ENCODE measurements at places on chromosomes 5 and 9.

- DNase-seq: no peak
Measured at GRCh38 chr9:135898634-135899407, 8.5 kb downstream of the CAMSAP1 start.

DNA sequence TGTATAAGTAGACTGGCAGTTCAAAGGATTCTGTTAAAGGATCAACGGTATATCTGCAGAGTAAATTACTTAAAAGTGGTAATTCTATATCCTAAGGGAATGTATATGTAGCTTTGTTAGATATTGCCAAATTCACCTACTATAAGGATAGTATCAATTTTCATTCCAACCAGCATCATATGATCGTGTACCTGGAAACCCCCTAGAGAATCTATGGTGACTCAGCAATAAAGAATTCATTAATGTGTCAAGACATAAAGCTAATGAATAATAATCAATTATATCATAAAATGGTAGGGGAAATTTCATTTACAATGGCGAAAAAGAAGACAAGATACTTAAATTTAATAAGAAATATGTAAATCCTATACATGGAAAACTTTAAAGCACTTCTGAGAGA, 234.1 kb upstream of the ACTBL2 start:
- DNase-seq: no peak

DNA sequence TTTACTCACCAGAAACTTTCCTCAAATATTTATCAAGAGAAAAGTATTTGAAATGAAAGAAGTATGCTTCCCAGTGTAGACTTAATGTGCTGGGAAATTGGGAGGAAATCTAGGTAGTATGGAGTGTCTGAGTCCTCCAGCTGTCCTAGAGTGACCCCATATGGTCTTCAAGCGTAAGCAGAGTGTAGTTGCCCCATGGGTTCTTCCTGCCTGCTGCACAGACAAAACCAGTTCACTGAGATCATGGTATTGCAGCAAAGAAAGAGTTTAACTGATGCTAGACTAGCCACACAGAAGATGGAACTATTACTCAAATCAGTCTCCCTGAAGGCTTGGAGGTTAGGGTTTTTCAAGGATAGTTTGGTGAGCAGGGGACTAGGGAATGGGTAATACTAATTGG, 114.9 kb upstream of the PRLR start:
- DNase-seq: no peak

- DNase-seq: no peak
Measured at GRCh38 chr9:131727795-131728545, 11.9 kb downstream of the RAPGEF1 start.

Data from globus pallidus (tissue), 1 donor.